ENCODE measurements at places on chromosomes 11 and 22.

- no peak for DNase-seq
Observed at GRCh38 chr11:3006505-3007260, 14.6 kb upstream of the NAP1L4 start.

- no peak for DNase-seq
Observed at GRCh38 chr11:76236092-76236999, 30.0 kb upstream of the WNT11 start.

DNA sequence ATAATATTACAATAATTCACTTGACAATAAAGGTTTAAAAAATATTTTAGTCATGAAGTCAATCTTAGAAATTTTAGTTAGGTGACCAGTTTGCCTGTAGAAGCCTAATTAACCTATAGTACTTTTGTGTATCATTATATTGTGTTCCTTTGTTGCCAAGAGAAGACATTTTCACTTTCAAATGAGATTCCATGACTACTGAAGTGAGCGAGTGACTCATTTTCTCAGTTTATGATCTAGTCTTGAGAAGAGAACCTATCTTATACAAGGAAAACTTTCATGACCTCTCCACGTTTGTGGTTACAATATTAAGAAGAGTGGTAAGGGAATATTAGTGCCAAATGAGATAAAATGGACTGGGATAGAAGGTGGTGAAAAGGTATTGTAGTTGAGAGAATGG, 423.9 kb upstream of the CHORDC1 start:
- no peak for DNase-seq

DNA sequence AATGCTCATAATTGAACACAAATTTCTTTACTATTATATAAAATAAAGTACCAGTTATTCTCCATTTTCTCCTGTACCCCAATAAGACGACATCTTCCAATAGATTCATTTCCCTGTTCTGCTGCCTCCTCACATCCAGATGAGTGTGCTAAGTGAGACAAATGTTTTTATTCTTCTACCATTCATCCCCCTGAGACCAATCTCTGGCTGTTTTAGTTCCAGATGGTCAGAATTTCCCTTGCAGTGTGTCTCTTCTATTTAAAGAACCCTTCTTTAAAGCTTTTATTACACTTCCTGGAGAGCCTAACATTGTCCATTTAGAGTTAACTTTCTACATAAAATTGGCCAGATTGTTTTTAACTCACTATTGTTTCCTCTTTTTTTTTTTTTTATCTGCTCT, 41.2 kb upstream of the GLYATL1 start:
- DNase-seq = no peak

DNA sequence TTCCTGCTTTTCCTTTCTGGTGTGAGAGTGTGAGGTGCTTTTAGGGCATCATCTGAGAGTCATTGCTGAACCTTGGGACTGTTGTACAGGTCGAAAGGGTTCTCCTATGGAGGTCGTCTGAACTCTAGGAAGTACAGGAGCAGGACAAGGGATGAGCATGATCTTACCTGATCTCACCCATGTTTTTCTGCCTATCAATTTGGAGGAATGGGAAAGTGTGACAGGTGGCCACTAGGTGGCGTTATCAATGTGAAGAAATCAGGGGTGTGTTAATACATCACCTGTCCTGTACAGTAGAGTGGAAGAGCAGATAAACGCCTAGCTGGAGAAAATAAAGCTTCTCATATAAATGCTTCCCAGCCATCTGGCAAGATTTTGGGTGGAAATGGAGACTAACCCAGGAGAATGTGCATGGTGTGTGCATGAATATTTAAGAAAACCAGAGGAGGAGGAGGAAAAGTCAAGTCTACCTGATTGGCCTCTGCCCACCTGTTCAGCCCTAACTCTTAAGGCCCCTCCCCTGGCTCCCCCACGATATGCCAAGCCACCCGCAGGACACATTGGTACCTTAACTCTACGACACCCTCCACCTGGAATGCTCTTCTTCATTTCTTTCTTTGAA, 72.0 kb upstream of the NARS2 start:
- DNase-seq = peak; percentile 27

GRCh38 chr11:27614092-27614491, 86.2 kb downstream of the BDNF start:
- DNase-seq = no peak

DNA sequence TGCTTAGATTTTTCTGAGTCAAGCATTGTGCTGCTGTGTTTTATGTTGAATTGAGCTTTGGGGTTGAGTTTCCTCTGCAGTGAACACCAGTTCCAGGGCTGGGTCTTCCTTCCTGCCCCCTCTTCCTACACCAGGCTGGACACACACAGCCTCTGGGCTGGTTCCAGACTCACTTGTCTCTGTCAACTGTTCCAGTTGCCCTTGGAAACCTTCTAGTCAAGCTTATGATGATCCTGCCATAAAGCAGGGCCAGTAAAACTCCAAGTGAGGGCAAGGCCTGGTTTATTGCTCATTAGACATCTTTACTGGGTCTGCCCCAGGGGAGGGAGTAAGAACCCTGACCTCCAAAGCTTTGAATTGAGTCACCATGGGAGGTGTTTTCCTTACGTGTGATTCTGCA, 61.1 kb downstream of the KIAA1671 start:
- no peak for DNase-seq

- no peak for DNase-seq
Observed at GRCh38 chr11:115421992-115422689, 82.1 kb downstream of the CADM1 start.

DNA sequence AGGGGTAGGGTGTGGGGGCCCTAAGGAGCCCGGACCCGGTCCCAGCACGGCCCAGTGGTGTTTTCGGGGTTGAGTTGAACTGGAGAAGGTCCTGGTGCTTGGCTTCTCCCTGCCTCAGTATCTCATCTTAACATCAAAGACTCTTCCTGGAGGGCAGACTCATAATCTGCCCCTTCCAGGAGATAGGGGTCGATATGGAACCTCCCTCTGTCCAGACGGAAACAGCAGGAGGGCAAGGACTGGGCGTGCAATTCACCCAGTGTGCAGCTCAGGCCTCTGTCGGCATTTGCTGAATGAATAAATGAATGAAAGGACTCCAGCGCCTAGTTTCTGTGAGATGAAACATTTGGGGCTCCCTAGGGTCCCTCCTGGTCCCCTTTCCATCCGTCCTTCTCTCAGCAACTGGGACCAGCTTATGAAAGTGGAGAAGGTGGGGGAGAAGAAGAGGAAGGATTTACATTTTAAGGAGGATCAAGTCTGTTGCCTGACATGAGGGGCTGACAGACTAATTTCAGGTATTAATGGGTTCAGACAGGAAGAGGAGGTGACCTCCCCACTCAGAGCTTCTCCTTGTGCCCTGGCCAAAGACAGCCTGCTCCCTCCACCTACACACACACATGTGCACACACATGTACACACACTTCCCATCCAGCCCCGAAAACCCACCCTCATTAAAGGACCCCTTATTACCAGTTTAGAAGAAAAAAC, 1.1 kb upstream of the SHISA8 start:
- no peak for DNase-seq

- DNase-seq = no peak
Observed at GRCh38 chr22:49934891-49935557, 16.6 kb downstream of the CRELD2 start.

- DNase-seq = no peak
Observed at GRCh38 chr11:12518606-12519385, 141.4 kb downstream of the PARVA start.

- DNase-seq = no peak
Observed at GRCh38 chr22:42608136-42608822, 6.4 kb downstream of the POLDIP3 start.

DNA sequence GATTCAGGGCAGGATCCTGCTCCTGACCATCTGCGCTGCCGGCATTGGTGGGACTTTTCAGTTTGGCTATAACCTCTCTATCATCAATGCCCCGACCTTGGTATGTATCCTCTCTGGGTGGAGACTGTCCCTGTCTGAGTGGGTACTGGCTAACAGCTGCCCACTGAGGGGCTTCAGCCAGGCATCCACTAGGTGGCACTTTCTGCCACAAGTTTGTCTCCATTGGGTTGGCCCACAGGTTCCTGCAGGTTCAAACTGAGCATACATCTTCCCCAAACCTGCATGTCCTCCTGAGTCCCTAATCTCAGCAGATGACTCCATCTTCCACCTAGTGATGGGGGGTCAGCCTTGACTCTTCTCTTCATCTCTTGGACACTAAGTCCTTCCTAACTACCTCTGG, 4.4 kb downstream of the SLC2A11 start:
- DNase-seq = no peak

- no peak for DNase-seq
Observed at GRCh38 chr11:32023370-32024305, 67.2 kb upstream of the RCN1 start.

DNA sequence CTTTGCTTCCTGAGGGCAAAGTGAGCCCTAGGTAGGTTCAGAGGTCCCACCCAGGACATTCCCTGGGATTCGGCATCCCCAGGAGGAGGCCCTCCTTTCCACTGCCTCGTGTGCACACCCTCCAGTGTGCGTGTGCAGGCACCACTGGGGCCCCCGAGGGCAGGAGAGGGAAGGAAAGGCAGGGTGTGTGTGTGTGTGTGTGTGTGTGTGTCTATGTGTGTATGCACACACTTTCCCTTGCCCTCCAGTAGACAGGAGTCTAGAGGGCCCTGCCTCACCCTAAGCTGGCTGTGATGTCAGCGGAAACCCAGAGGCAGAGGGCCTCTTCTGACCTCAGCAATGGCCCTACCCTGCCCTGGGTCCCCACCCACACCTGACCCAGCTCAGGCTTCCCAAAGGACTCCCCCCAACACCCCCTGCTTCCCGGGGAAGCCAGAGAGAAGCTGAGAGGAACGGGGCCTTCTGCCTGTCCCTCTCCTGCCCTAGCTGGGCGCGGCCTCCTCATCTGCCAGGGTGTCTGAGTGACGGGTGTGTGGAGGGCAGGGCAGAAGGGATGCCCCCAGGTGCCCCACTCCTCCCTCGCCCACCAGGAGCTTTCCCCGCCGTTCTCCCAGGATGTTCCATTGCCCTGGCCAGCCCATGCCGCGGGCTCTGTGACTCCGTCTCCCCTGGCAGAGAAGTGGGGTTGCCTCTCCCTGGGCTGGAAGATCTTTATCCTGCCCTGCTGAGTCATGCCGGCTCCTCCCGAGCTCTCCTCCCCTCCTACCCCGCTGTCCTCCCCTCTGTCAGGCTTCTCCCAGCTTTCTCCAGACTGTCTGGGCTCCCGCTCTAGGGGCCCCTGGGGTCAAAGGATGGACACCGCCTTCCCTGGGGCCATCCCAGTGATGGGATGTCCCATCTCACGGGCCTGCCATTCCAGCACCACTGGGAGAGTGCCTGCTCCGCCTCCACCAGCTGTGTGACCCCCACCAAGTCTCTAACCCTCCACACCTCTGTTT, 6.0 kb upstream of the CLCF1 start:
- no peak for DNase-seq

GRCh38 chr22:48099671-48100070, 1337.2 kb downstream of the TBC1D22A start:
- DNase-seq = no peak

- no peak for DNase-seq
Observed at GRCh38 chr11:60631944-60632343, 67.5 kb upstream of the MS4A8 start.

- DNase-seq = no peak
Observed at GRCh38 chr22:41862530-41863266, 29.8 kb downstream of the SREBF2 start.

GRCh38 chr11:17547932-17548331, 873 bp downstream of the OTOG start:
- no peak for DNase-seq

GRCh38 chr11:110501428-110501827, 71.7 kb downstream of the FDX1 start:
- no peak for DNase-seq

GRCh38 chr11:76655501-76656049, 15.0 kb downstream of the LRRC32 start:
- DNase-seq = no peak

DNA sequence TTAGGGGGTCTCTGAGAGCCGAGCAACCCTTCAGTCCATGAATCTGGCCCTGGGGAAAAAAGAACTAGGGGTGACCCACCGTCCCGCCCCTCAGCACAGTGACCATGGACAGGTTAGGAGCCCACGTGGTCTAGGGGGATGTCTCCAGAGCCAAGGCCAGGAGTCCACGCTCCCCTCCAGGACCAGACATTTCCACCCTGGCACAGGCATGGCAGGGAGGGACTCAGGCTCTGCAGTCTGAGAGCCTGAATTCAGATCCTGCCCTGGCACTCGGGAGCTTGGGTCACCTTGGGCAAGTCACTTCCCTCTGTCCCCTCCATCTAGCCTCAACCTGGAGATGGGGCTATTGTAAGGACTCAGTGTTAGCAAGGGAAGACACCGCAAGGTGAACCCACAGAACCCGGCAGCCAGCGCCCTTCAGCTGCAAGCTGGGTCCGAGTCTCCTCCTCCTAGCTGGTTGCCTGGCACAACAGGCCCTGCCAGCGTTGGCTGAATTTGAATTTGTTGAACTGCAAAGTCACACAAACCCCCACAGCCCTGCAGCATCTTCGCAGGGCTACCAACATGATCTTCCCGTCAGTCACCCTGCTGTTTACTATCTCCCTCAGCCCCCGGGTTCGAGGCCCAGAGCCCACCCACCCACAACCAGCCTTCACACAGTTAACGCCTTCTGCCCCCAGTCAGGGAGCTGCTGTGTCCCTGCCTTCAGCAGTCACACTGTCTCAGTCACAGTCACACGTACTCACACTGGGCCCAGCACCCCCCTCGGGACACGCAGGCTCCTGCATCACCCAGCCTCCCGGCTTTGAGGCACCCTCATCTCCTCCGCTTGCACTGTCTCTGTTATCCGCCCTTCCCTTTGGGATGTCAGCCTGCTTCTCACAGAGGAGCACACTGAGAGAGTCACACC, 603 bp upstream of the PDGFB start:
- DNase-seq = no peak

Measured in right renal cortex interstitium (tissue), 3 donors.